Activated T-cell treated with anti-CD3 and anti-CD28 coated beads for 4 hours (primary cell): ENCODE measurements at places on chromosomes 3 and 15.

GRCh38 chr3:72633534-72633933 lies 214.7 kb downstream of the SHQ1 start:
- no peak for DNase-seq

DNA sequence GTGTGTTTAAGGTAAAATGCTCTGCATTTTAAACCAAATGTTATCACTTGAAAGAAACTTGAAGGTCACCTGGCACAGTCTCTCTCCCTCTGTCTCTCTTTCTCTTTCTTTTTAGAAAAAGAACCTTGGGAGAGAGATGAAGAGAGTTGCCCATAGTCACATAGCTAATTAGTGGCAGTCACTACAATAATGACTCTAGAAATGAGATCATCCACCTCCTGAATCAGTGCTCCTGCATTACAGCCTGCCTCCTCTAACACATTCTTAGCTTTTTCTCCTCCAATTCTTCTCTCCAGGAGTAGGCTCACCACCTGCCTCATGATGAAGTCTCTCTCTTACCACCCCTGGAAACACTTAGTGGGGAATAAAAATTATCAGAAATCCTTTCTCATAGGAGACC lies 2.5 kb downstream of the MYH15 start:
- no peak for DNase-seq

DNA sequence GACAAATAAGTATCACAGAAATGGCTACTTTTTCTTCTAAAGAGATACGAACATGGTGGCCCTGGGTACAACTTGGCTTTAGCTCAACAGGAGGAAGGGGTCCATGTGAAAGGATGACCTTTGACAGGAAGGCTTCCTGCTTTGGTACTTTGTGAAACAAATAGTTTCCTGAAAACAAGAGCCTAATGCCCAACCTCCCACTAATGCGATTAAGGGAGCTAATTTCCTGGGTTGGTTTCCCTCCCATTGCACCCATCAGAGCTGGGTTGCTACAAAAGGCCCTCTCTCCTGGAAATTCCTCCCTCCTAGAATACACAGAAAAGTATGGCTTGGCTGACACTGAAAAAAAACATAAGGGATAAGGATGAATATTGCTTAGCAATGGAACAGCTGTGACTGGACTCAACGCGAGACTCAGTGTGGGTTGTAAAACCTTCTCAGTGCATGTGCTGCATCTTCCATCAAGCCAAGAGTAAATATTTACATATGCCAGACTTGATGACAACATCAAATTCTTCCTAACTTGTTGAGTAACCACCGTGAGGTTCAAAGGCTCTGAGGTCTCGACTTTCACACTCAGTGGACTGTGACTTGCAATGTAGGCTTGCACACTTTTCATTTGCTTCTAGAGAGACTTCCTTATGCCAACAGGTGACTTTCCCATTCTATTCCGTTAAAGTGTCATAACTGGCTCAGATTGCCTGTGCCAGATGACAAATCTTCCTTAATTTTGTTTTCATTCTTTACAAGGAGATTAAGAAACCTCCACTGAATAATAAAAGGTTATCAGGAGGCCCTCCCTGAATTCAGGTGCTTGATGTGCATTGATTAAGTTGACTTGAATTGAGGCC lies 60.1 kb downstream of the ADAMTS9 start:
- DNase-seq: no peak

DNA sequence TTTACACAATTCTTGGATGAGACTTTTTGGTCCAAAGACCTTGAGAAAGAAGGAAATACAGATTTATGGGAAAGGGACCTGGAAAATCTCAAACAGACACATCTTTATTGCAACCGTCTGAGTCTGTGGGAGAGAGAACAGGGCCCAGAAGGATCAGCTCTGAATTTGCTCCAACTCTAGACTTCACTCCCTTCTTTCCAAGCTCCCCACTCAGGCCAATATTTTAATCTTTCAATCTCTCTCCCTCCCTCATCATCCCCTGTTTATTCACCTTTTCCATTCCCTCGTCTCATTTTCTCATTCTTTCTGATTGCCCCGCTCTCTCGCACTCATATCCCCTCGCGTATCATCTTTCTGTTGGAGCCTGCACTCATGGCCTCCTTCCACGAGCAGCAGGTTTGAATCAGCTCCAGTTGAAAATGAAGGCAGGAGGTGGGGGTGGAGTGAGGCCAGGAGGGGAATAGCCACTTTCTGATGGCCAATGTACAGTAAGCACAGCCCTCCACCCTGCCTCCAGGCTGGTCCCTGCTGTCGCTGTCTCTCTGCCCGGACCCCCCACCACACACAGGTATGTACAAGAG lies 63.6 kb upstream of the BOC start:
- DNase-seq: no peak

- DNase-seq: no peak
Observed at GRCh38 chr15:25541228-25541627, 102.4 kb upstream of the UBE3A start.

DNA sequence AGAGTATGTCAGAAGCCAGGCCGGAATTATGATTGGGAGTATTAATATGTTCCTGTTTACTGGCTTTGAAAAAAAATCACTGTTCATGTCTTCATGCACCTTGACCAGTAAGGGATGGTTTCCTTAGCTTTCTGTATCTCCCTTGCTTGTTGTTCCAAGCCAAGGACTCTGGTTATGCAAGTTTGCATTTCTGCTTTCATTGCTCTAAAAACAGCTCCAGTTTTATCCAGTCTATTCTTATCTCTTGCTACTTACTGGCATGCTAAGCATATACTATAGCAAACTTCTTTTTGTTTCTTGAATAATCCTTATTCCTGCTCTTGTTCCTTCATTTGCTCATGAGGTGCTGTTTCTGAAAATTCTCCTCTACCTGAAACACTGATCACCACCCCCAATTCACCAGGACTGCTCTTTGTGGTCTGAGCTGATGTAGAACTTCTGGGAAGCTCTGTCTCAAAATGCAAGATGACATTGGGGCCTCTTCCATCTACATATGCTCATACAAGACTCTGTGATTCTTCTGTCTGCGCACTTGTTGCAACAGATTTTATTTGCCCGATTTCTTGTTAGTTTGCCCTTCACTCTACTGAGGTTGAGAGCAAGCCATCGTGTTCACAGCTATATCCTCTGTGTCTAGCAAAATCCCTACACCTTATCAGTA lies 173.0 kb downstream of the EBLN2 start:
- DNase-seq: no peak
